Prostate gland (tissue), 2 donors: ENCODE measurements at places on chromosomes 13 and 19. TPM values are rescaled to one million over a fixed set of nuclear protein-coding genes. Genes with fewer than 3 reads are reported as not detected.

DNA sequence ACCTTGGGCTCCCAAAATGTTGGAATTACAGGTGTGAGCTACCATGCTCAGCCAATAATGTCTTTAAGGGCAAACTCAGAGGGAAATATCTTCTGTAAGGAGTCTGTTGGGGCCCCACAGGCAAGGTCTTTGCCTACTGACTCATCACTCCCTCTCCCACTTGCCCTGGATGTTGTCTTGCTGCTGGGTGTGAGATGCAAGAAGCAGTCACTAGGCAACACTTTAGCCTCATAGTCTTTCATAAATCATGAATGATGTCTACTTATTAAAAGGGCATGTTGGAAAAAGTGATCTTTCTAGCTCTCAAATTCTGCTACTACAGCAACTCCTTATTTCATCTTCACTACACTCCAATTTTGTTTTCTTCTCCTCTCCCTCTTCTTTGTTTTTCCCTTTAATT, 34.6 kb upstream of the SLC10A2 start:
- no peak for DNase-seq

GRCh38 chr13:111859354-111860230, 207.4 kb upstream of the SOX1 start:
- no peak for DNase-seq

DNA sequence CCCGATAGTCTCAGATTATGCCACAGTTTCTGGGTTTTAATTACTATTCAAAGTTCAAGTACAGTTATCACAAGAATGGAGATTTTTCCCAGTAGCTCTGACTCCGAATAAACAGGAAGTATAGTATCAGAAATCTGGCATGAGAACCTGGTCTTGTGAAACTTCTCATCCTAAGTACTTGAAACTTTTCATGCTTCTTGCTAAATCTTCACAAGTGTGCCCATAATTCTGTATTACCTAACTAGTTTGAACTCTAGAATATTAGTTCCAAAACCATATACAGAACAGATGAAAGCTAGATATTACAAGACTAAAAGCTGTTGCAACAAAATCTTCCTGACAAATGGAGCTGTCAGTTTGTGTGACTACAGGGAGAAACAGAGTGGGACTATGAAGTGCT, 70.5 kb upstream of the CSNK1A1L start:
- no peak for DNase-seq

- DNase-seq, result no peak
Observed at GRCh38 chr13:42803563-42804204, 22.3 kb downstream of the FAM216B start.

GRCh38 chr13:66014771-66015170, 1215.4 kb downstream of the PCDH9 start:
- no peak for DNase-seq

- no peak for DNase-seq
Observed at GRCh38 chr13:42181381-42181953, 90.5 kb upstream of the AKAP11 start.

DNA sequence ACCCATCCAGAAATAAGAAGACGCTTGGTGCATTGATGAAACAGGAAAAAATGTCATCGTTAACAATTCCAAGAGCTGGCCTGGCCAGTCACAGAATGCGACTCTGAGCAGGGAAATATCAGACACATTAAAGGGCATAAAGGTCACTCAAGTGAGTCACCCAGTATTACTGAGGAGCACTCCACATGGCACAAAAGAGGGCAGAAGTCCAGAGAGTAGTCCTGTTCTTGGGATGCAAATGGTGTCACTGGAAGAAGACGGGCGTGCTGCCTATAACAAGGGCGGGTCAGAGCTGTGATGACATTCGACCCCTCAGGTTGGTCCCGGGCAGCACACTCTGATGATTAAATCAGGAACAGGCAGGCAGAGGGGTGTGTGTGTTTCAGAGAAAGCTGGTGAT, 720.3 kb downstream of the UQCRFS1 start:
- no peak for DNase-seq

DNA sequence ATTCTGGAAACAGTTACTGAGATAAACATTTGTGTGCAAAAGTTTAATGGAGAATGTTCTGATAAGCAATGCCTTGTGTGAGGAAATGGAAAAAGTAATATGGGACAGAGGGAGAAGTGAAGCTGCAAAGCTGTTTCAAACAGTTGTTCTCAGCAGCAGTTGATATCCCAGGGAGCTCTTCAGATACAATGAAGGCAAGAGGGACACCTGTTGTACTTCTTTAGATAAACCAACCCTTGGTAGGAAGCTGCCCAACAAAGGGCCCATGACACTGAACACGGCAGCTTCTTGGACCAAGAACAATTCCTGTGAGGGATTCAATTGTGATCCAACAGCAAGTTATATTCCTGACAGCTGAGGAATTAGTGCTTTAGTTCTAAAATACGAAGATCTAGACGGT, 894.3 kb upstream of the PCDH20 start:
- no peak for DNase-seq

GRCh38 chr13:49353908-49354307, 90.0 kb downstream of the CAB39L start:
- DNase-seq, result no peak

- DNase-seq, result no peak
Observed at GRCh38 chr19:39106194-39106593, 19.4 kb upstream of the PAK4 start.

The REEP6 gene
- total RNA-seq, result 61.9 TPM

The WASF3 gene
- 10.3 TPM for total RNA-seq

The PTOV1 gene
- total RNA-seq, result 252 TPM

The NUCB1 gene
- total RNA-seq, result 441 TPM
